Skin of body (tissue), 3 donors: ENCODE measurements at places on chromosomes 7 and 10. TPM values are rescaled to one million over a fixed set of nuclear protein-coding genes. Genes with fewer than 3 reads are reported as not detected.

GRCh38 chr7:43824963-43825362, 44.4 kb downstream of the MRPS24 start:
- no peak for DNase-seq

DNA sequence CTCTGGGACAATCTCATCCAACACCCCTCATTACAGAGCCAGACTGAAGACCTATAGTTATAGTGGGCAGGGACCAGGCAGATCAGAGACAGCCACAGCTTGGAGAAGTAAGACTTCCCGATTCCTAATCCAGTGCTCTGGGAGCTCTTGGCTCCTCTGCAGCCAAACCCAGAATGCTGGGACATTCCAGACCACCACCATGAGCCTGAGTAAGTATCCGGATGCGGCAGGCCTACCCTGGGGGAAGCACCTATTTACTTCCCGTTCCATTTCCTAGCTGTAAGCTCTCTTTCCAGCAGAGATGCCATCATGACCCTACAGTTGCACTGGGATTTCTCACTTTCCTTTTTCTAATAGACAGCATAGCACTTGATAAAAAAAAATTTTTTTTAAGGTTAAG, 16.4 kb downstream of the HIP1 start:
- DNase-seq, result no peak

The NPC1L1 gene
- 0.30 TPM for total RNA-seq

The FEZF1 gene
- not detected for total RNA-seq

- no peak for DNase-seq
Measured at GRCh38 chr10:71351628-71352319, 32.7 kb downstream of the SLC29A3 start.

The TAS2R41 gene
- not detected for total RNA-seq

The ZNF37A gene
- 17.0 TPM for total RNA-seq

The MUC12 gene
- total RNA-seq, result not detected

The ERVW-1 gene
- total RNA-seq, result 0.20 TPM
